Osteoblast (primary cell): ENCODE measurements at places on chromosomes 3 and 15. TPM values are rescaled to one million over a fixed set of nuclear protein-coding genes. Genes with fewer than 3 reads are reported as not detected.
A peak's percentile ranks its signal among the peaks of the same experiment; 100 is the strongest.

Gene CELF6
- 0.36 and 0.59 TPM in 2 replicates for total RNA-seq

Gene CCR2
- total RNA-seq, result not detected in 2 replicates

DNA sequence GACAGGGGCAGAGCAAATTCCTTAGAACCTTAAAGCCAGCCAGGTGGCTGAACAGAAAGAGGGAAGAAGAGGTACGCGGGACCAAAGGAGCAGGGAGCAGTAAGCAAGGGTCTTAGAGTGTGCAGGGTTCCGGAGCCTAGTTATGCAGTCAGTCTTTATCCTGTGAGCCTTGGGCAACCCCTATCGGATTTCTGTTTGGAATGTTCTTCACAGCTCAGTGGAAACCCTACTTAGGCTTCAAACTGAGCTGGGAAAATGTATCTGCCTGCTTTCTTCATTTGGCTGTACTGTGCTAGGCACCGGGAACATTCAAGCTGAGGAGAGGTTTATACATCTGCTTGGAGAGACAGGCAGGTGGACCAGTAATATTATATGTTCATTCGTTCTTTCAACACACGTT, 37.1 kb downstream of the PSMD6 start:
- no peak overlapping the region for H3K4me3 ChIP-seq
- no peaks in the 10 kb centered on the region for H3K27me3 ChIP-seq
- DNase-seq, result no peak
- H3K36me3 ChIP-seq, result peaks cover 90% of the 10 kb centered on the region
- H3K4me1 ChIP-seq, result no peaks in the 10 kb centered on the region

- no peak overlapping the region for H3K27ac ChIP-seq
- H3K36me3 ChIP-seq, result no peaks in the 10 kb centered on the region
- no peak for DNase-seq
- peaks cover 11% of the 10 kb centered on the region for H3K27me3 ChIP-seq
- no peak overlapping the region for H3K4me3 ChIP-seq
- peaks cover 4% of the 10 kb centered on the region for H3K4me1 ChIP-seq
These were observed 342.9 kb downstream of the CLSTN2 start for GRCh38 chr3:140277886-140278285.

DNA sequence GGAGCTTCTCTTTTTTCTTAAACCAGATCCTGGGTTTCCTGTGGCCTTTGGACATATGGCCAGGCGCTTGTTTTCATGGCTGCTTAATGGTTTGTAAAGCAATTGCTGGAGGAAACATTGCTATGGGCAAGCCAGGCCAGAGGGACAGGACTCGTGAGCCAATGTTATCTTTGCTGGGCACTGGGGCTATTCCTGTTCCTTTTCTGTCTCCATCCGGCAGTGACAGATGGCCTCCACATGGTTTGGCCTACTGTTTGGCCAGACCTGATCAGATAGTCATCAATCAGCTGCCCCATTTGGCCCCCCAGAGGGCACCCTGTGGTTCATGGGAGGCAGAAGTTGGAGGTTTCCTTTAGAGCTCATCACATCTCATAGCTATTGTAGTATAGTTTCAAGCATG, 326.1 kb upstream of the ROPN1 start:
- H3K27ac ChIP-seq, result no peak overlapping the region
- no peak overlapping the region for H3K4me3 ChIP-seq
- no peak for DNase-seq

GRCh38 chr3:160474416-160474838, 24.8 kb upstream of the TRIM59 start:
- H3K27me3 ChIP-seq, result no peaks in the 10 kb centered on the region
- H3K27ac ChIP-seq, result peak overlapping the region; percentile 76
- no peaks in the 10 kb centered on the region for H3K36me3 ChIP-seq
- H3K4me3 ChIP-seq, result peak overlapping the region; percentile 15
- DNase-seq, result no peak
- H3K4me1 ChIP-seq, result peaks cover 60% of the 10 kb centered on the region

DNA sequence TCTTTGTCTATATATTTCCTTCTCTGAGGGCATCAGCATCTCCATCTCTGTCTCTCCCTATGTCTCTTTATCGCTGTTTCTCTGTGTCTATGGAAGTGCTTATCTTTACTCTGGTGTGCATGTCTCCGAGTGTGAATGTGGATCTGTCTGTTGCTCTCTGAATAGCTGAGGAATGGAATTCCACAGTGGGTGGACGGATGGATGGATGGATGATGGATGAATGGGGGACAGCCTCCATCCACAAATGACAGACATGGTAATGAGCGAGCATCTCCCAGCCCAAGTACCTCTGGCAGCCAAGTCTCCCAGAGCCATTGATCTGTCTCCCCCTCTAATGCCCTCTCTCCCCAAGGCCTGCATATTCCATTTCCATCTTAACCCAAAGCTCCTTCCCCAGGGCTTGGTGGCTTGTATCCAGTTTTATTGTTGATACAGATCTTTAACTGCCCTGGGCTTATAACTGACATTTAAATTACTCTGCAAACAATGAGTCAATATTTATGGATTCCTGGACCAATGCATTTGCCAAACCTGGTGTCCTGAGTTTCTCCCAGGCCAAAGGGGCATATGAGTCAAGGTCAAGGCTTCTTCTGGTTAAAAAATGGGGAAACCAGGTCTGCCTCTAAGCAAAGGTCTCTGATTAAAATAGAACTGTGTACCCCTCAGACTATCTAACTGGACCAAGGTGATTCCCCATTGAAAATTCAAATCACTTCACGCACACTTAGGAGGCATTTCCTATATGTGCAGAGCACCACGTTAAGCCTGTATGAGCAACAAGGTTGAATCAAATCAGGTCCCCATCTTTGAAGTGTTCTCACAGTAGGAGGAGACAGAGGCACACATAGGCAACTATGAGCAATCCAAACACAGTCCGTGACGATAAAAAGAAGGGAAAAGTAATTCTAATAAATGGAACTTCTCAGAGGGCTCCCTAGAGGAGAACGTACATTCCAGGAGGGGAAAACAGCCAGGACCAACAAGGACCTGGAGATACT, 109.9 kb downstream of the TLE3 start:
- no peaks in the 10 kb centered on the region for H3K36me3 ChIP-seq
- H3K27me3 ChIP-seq, result peaks cover 63% of the 10 kb centered on the region
- H3K4me3 ChIP-seq, result no peak overlapping the region
- no peak for DNase-seq
- no peak overlapping the region for H3K27ac ChIP-seq

DNA sequence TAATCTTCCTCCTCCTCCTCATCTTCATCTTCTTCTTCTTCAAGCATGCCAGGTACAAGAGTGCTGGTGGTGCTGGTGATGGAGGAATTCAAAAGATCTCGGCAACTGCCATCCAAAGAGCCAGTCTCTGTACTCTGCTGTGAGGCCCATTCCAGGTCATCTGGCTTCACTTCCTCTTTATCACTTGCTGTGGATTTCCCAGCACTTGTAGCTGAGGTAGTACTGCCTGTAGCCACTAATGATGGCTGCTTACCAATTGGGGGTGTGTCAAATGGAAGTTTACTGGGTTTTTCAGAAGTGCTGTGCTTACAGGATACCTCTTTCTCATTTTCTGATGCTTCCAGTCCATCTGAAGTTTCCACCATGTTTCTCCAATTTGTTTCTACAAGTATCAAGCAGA, 28.8 kb upstream of the SHC4 start:
- no peak for DNase-seq
- peaks cover 38% of the 10 kb centered on the region for H3K36me3 ChIP-seq
- no peak overlapping the region for H3K27ac ChIP-seq
- H3K27me3 ChIP-seq, result no peaks in the 10 kb centered on the region
- no peaks in the 10 kb centered on the region for H3K4me1 ChIP-seq

- DNase-seq, result no peak
- no peaks in the 10 kb centered on the region for H3K27me3 ChIP-seq
- H3K4me3 ChIP-seq, result no peak overlapping the region
- no peaks in the 10 kb centered on the region for H3K36me3 ChIP-seq
- peak overlapping the region; percentile 42 for H3K27ac ChIP-seq
These were observed 106.5 kb downstream of the TPRG1 start for GRCh38 chr3:189278221-189278620.

- no peaks in the 10 kb centered on the region for H3K36me3 ChIP-seq
- H3K4me3 ChIP-seq, result no peak overlapping the region
- H3K4me1 ChIP-seq, result peaks cover 21% of the 10 kb centered on the region
- no peaks in the 10 kb centered on the region for H3K27me3 ChIP-seq
These were observed 46.4 kb upstream of the HES1 start for GRCh38 chr3:194089357-194090177.

- peak; percentile 70 for DNase-seq
- H3K27me3 ChIP-seq, result no peaks in the 10 kb centered on the region
- no peaks in the 10 kb centered on the region for H3K4me1 ChIP-seq
- H3K36me3 ChIP-seq, result no peaks in the 10 kb centered on the region
- H3K4me3 ChIP-seq, result peak overlapping the region; percentile 78
- H3K27ac ChIP-seq, result peak overlapping the region; percentile 38
These were observed 721 bp downstream of the MYEF2 start for GRCh38 chr15:48177383-48177765.

DNA sequence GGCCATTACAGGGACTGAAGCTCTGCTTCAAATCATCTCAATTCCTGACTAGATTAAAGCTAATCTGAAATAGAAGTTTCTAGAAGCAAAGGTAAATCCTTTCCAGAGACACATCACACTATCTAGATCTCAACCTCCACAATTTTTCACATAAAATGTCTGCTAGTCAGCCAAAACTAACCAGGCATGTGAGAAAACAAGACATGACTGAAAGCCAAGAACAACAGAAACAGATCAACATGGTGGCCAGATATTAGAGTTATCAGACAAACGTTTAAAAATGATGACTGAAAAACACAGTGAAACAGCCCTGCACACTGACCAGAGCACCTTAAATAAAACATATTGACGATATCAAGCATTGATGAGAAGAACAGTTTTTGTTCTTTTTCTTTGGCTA, 59.1 kb downstream of the SUMF1 start:
- no peak overlapping the region for H3K27ac ChIP-seq
- no peaks in the 10 kb centered on the region for H3K27me3 ChIP-seq
- H3K36me3 ChIP-seq, result no peaks in the 10 kb centered on the region
- peaks cover 2% of the 10 kb centered on the region for H3K4me1 ChIP-seq
- no peak overlapping the region for H3K4me3 ChIP-seq

GRCh38 chr3:194142156-194142910, 6.4 kb downstream of the HES1 start:
- no peaks in the 10 kb centered on the region for H3K36me3 ChIP-seq
- DNase-seq, result peak; percentile 44
- peaks cover 28% of the 10 kb centered on the region for H3K4me1 ChIP-seq
- H3K27ac ChIP-seq, result peak overlapping the region; percentile 94
- peaks cover 3% of the 10 kb centered on the region for H3K27me3 ChIP-seq
